ENCODE measurements at places on chromosomes 5 and 9. TPM values are rescaled to one million over a fixed set of nuclear protein-coding genes. Genes with fewer than 3 reads are reported as not detected.

DNA sequence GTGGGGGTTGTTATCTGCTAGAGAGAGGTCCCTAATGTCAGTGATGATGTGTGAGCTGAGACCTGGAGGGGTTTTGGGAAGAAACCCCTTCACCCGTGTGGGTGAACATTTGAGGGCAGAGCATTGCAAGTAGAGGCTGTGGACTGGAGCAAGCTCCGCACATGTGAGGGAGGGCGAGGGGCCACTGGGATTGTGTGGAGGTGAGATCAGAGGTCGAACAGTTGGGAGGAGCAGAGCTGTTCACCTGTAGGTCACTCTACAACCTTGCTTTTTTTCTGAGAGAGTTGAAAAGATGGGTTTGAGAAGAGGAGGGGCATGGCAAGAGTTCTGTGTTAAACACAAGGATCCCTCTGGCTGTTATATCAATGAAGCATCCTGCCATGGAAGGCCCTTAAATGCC, 480.4 kb upstream of the ZNF608 start:
- H3K4me1 ChIP-seq: no peaks in the 10 kb centered on the region
- no peak for DNase-seq
- H3K36me3 ChIP-seq: no peaks in the 10 kb centered on the region
- H3K27me3 ChIP-seq: no peaks in the 10 kb centered on the region

- no peak for DNase-seq
- H3K4me3 ChIP-seq: no peak overlapping the region
- no peaks in the 10 kb centered on the region for H3K27me3 ChIP-seq
- H3K4me1 ChIP-seq: no peaks in the 10 kb centered on the region
- no peaks in the 10 kb centered on the region for H3K36me3 ChIP-seq
Measured at GRCh38 chr9:13967438-13967837, 346.5 kb downstream of the NFIB start.

- peaks cover 98% of the 10 kb centered on the region for H3K4me1 ChIP-seq
- H3K27me3 ChIP-seq: no peaks in the 10 kb centered on the region
- H3K36me3 ChIP-seq: peaks cover 94% of the 10 kb centered on the region
- DNase-seq: no peak
Measured at GRCh38 chr5:157215514-157216167, 35.0 kb downstream of the ITK start.

DNA sequence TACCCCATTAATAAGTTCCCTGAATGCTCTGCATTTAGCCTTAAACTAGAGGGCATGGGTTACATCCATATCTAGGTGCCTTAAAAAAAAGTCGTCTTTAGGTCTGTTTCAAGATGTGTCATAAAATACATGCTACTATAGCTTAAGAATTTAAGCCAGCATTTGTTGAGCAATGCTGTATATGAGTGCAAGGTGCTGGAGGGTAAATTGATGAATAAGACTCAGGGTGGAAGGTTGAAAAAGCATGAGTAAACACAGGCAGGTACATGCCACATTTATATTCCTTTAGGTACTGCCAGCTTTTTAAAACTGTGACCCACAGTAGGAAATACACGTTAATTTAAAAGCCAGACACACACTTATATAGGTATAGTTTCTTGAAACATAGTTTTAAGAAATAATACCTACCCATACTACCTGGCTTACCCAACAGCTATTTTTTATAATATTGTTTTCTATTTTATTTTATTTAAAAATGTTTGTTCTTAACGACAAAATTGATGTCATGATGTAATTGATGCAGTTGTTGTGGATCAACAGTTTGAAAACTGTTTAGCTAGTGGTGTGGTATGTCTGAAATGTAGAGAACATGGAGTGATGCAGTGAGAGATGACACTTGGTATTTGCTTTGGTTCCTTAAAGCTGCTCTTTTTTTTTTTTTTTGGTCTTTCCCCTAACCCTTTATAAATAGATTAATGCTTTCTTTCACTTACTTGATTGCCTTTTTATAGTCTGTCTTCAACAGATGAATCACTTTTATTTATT, 3.9 kb downstream of the HMGCR start:
- H3K27me3 ChIP-seq: no peaks in the 10 kb centered on the region
- H3K4me3 ChIP-seq: no peak overlapping the region
- no peak overlapping the region for H3K27ac ChIP-seq
- peaks cover 14% of the 10 kb centered on the region for H3K4me1 ChIP-seq
- no peak for DNase-seq

HSD17B3 gene
- total RNA-seq: 1.4 TPM

DNA sequence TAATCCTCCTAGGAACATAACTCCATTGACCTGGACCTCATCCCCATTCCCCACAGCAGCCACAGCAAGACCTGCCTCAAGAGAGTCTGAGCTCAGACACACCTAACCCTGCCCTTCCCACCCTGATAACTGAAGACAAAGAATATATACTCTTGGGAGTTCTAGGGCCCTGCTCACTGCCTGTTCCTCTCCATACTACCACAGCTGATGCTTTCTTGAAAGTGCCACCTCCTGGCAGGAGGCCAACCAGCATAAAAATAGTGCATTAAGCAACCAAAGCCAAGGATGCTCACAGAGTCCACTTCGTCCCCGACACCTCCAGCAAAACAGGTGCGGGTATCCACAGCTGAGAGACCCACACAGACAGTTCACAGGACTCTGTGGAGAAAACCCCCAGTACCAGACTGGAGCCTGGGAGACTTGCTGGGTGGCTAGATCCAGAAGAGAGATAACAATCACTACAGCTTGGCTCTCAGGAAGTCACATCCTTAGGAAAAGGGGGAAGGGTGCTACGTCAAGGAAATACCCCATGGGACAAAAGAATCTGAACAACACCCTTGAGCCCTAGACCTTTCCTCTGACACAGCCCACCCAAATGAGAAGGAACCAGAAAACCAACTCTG, 23.5 kb downstream of the FAM114A2 start:
- no peak for DNase-seq
- H3K4me3 ChIP-seq: no peak overlapping the region
- no peaks in the 10 kb centered on the region for H3K4me1 ChIP-seq
- H3K27me3 ChIP-seq: no peaks in the 10 kb centered on the region
- peaks cover 30% of the 10 kb centered on the region for H3K36me3 ChIP-seq

ELAVL2 gene
- total RNA-seq: not detected

DNA sequence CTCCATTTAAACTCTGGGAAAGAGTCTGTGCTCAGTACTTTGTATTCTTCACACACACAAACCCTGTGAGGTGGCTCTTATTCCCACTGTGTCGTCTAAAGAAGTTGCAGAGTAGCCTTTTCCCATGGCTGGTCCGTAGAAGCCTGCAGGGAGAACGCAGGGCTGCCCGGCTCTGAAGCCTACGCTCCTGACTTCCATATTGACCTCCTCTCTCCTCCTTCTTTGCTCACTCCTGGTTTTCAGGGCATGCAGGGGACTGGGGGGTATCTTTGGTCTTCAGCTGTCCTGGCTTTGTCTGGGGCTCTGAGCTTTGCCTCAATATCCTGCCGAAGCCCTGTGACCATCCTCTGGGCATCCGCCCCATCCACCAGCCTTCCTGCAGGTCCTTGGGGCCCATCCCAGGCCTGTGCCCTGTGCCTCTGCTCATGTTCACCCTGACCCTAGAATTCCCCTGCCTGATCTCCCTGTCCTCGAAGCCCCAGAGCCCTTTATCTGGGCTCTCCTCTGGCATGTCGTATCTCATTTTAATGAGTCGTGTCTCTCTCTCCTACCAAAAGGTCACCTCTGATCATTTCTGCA, 83.8 kb upstream of the FSTL4 start:
- H3K4me3 ChIP-seq: no peak overlapping the region
- H3K4me1 ChIP-seq: peaks cover 5% of the 10 kb centered on the region
- H3K27ac ChIP-seq: no peak overlapping the region
- peaks cover 19% of the 10 kb centered on the region for H3K27me3 ChIP-seq

DNA sequence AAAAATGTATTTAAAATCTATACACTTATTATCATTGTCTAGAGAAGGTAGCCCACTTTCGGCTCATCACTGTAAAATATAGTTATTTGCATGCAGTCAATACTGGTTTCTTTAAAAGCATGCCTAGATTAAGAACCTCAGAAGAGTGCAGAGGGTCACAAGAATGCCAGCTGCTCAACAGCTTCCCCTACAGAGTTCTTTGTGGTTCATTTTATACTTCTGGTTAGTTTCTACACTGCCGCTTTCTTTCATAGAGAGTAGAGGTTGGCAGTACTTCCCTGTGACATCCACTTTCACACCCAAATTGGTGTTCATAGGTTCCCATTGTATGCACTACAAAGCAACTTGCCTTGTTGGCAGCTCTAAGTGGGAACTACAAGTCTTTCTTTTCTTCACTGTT, 137.3 kb downstream of the KIAA0825 start:
- DNase-seq: no peak
- H3K4me1 ChIP-seq: no peaks in the 10 kb centered on the region
- no peak overlapping the region for H3K4me3 ChIP-seq
- no peak overlapping the region for H3K27ac ChIP-seq
- H3K36me3 ChIP-seq: no peaks in the 10 kb centered on the region

DCTN4 gene
- 38.4 TPM for total RNA-seq

CDO1 gene
- total RNA-seq: 0.23 TPM

- no peak overlapping the region for H3K4me3 ChIP-seq
- H3K27me3 ChIP-seq: no peaks in the 10 kb centered on the region
- no peak overlapping the region for H3K27ac ChIP-seq
- peaks cover 19% of the 10 kb centered on the region for H3K4me1 ChIP-seq
- H3K36me3 ChIP-seq: no peaks in the 10 kb centered on the region
Measured at GRCh38 chr9:27365707-27366376, 68.9 kb upstream of the EQTN start.

DNA sequence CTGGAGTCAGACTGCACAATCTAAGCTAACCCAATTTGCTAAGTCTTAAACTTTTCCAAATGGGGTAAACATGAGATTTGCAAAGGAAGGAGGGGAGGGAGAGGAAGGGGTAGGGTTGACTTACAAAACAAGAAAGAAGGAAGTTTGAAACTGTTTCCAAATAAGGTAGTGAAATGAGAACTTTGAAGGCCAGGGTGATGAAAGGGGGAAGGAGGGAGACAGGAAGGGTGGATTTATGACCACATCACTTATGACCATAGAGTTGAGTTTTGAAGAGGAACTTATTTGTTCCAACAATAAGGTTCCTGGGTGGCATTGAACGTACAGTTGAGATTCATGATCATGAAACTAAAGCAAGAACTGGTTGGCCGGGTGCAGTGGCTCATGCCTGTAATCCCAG, 72.5 kb upstream of the DAPK1 start:
- H3K27me3 ChIP-seq: no peaks in the 10 kb centered on the region
- no peak overlapping the region for H3K27ac ChIP-seq
- H3K4me3 ChIP-seq: no peak overlapping the region
- no peaks in the 10 kb centered on the region for H3K4me1 ChIP-seq
- no peaks in the 10 kb centered on the region for H3K36me3 ChIP-seq

GCNT1 gene
- 3.8 TPM for total RNA-seq

DNA sequence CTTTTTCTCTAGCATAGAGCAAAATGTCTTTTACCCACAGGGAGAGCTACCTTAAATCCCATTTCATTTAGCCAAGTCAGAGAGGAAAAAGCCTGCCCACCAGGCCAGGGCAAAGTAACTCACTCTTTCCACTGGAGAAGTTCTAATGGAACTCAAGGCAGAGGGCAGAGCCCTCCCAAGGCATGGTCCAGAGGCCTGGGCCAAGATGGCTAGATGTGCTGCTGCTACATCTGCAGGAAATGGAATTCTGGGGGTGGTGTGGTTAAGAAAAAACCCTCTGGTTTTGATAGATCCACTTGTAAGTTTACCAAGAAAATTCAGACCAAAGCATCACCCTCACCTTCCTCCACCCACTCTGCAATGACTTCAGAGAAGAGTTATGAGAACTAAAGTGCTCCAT, 37.3 kb downstream of the CSF2 start:
- no peak overlapping the region for H3K4me3 ChIP-seq
- DNase-seq: no peak
- peaks cover 33% of the 10 kb centered on the region for H3K4me1 ChIP-seq

DNA sequence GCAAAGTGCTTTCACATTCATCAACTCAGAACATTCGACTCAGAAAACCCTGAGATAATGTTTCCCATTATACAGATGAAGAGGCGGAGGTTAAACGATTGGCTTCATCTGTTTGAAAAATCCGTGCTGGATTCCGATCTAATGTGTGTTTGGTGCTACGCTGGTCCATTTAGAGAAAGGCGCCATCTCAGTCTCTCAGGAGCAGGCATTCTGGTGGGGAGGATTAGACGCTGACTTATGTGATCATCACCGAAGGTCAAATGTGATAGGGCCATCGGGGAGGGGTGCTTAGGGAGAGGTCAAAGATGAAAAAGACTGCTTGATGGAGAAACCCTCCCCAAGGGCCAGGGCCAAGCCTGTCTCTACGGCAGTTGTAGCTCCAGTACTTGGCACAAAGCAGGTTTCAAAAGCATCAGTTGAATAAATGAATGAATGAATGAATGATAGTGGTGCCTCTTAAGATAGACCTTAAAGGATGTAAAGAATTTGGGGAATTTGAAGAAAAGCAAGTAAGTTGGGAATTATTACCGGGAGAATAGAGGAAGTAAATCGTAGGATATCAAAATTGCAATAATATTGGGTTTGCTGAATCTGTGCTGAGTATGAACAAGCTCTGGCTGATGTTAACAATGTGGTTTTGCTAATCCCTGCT, 160.6 kb upstream of the SHB start:
- no peak overlapping the region for H3K27ac ChIP-seq
- DNase-seq: no peak
- peaks cover 7% of the 10 kb centered on the region for H3K4me1 ChIP-seq
- H3K36me3 ChIP-seq: no peaks in the 10 kb centered on the region

DNA sequence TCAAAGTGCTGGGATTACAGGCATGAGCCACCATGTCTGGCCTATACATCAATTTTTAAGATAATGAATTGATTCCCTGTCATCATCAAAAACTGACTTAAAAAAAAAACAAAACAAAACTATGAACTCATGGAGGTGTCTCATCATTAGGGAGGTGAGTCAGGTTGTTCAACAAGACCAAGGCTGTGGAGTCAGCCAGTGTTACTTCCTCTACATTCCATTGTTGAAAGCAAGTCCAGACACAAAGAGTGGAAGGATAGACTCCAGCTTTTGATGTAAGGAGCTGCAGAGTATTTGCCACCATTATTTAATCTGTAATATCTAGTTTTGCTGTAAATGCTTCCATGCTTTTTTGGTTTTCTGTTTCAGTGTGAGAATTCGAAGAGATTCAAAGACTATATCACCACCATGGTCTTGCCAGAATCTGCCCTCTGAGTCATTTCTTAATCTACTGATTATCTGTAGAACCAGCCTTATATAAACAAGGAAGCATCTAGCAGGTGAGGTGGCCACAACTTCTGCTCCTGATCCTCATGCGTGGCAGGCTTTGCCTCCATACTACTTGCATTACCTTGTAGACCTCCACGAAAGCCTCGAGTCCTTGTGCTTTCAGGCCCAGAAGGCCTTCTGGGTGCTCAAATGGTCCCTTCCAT, 156.1 kb downstream of the FGF1 start:
- no peaks in the 10 kb centered on the region for H3K36me3 ChIP-seq
- H3K27me3 ChIP-seq: no peaks in the 10 kb centered on the region
- H3K4me3 ChIP-seq: no peak overlapping the region
- H3K27ac ChIP-seq: no peak overlapping the region
- H3K4me1 ChIP-seq: no peaks in the 10 kb centered on the region
- DNase-seq: no peak

GRCh38 chr9:126276056-126276728, 50.4 kb upstream of the MVB12B start:
- H3K36me3 ChIP-seq: no peaks in the 10 kb centered on the region
- DNase-seq: no peak
- no peak overlapping the region for H3K4me3 ChIP-seq

CFAP90 gene
- total RNA-seq: not detected

GRPEL2 gene
- 38.7 TPM for total RNA-seq

Measured in T-cell (primary cell).